ENCODE measurements at places on chromosomes 7 and 10.

DNA sequence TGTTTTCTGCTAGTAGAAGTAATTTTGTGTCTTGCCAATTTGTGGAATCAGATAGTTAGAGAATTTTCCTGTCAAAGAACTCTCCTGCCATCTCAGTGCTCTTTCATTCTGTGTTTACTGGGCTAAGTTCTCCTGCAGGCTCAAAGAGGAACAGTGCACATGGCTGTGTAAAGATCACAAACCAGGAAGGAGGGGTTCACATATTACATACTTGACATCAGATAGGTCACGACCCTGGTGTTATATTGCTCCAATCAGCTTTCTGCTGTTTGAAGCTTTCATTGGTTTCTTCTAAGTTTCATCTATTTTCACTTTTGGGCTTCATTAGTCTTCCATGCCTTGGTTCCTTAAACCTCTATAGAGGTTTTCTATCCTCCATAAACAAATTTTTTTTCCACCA, 13.5 kb upstream of the ELMO1 start:
- no peak for DNase-seq

- DNase-seq: peak; percentile 24
These were observed 64.0 kb downstream of the RASGEF1A start for GRCh38 chr10:43202657-43203447.

DNA sequence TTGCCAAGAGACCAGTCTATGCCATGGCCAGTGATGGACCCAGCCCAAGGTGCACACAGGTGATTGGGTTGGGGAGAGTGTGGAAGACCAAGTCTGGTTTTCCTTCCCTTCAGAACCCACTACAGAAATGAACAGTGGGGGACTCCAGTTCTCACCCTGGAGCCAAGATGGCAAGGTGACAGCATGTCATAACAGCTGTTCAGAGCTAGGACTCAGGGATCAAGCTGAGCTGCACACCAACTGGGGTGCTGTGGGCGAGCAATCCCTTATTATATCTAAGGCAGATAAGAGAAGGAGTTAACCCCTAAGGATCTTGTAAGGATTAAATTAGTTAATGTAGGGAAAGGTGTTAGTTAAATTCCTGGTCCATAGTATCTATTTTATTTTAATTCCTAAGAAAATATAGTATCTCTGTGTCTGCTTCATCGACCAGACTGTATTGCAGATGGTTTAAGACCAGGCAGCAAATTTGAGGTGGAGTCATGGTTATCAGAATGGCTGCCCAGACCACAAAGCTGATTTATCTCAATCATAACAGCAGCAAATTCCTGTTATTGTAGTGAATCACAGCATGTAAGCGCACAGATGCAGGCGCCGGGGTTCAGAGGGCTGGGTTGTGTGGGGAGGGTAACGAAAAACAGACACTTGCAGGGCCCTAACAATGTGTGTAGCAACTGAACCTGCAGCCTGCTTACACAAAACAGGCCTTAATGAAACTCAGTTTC, 208.7 kb upstream of the ZNF32 start:
- no peak for DNase-seq

DNA sequence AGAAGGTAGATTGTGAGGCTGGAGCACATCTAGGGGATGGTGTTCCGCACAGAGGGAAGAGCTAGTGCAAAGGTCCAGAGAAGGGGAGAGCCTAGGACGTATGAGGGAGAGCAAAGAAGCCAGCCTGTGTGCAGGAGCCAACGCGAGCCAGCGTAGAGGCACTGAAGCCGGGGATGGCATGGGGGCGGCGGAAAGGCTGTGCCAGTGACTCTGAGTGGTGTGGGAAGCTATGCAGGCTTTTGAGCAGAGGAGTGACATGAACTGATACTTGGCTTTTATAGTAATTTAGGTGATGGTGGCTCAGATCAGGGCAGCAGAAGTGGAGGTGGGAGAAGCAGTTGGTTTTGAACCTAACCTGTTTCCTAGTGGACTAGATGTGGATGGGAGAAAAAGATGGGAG, 65.8 kb downstream of the ATXN7L1 start:
- DNase-seq: no peak

DNA sequence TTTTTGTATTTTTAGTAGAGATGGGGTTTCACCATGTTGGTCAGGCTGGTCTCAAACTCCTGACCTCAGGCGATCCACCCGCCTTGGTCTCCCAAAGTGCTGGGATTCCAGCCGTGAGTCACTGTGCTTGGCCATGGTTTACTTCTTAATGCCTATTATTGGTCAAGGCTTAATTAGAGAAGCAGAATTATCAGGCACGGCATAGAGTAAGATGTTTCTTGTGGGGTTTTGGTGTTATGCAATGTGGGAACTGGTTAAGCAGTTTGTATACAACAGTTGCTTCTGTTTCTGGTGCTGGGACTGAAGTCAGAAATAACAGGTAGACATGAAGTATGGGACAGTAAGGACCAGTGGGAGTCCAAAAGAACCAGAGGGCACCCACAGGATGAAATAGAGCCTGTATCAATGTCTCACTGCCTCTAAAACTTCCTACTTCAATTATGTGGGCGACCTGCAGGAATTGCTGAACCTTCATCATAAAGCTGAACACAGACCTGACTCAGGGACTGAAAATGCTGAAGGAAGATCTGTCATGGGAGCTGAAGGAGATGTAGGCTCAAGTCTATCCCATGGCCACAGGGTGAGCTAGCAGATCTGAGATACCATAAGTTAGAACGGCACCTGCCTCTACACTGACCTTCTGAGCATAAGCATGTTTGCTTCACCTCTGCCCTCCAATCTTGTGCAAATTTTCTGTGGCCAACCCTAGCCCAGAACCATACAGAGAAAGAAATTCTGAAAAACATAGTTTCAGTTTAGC, 38.3 kb upstream of the VCL start:
- DNase-seq: no peak

DNA sequence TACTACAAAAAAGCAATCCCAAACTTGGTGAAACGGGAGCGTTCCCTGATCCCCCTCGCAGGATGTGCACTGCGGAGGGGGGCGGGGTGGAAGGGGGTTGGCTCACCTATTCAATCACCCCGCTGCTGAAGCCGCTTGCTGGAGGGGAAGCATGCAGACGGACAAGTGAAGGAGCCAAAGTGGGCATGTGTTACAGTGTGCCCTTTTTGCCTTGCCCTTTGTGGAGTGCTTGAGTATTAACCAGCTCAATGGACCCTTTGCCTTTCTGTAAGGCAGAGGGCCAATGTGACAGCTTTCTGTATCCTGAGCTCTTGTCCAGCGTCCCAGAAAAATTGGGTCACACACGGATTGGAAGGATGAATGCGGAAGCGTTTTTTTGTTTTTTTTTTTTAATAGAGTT, 348.9 kb upstream of the NPSR1 start:
- DNase-seq: no peak

- no peak for DNase-seq
These were observed 49.9 kb upstream of the TMEM248 start for GRCh38 chr7:66871076-66871475.

DNA sequence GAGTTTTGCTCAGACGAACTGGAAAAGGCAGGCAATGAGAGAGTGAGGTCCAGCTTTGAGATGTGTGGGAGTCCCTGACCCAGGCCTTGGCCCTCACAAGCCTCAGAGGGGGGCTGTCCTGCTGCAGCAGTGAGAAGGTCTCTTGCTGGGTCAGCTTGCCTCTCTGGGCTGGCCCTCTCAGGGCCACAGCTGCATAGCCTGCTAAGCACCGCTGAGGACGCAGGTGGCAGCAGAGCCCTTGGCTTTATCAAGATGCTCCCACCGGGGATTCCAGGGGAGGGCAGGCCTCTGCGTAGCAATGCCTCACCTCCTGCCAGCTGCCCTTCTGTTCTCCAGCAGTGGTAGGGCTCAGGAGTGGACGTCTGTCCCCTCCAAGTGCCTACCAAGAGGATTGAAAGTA, 128.7 kb downstream of the COBL start:
- no peak for DNase-seq

DNA sequence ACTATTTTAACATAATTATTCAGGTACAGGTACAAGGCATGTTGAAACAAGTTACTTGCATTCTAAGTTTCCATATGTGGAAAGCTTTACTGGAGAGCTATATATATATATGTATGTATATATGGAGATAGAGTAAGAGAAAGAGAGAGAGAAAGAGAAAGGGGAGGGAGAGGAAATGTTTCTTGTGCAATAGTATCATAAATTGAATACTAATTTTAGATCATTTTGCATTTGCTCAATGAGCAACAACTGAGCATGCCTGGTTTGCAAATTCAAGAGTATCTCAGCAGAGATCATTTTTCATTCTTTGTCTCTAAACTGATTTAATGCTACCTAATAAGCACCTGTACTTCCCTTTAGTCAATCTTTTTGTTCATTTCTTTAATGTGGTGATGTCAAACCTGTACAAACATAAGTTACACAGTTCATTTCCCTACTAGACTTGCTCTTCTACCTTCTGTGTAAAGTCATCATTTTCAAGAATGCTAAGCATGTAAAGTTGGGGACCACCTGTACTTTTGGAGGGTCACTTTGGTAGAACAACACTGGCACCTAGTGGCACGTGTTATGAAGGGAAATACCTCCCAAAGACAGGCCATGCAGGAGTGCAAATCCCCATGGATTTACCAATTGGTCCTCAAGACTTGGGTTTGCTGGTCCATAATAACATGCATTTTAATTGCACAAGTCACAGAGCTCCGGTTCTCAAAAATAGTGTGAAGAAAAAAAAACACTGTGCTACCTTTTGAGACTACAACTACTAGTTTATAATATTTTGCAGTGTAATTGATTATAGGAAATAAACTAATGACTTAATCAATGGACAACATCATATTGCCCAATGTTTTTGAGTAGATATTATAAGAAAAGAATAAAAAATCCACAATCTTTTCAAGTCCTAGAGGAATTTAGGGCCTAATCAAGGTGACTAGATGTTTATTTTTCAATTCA, 431.2 kb upstream of the IGFBP3 start:
- DNase-seq: no peak

DNA sequence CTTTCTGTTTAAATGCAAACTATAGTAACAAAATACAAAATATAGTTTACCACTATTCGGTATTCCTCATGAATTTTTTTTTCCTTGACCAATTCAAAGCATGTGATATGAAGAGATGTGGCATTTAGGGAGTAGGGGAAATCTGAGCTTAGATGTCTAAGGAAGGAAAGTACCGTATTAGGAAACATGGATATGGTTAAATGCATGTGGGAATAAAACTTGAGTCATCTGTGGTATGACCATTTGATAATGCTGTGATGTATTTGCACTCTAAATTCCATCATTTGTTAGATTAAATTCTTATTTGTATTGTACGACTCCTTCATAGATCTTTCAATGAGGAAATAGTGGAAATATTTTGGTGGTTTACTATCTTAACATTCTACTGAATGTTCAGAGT, 19.7 kb downstream of the AHR start:
- DNase-seq: no peak

DNA sequence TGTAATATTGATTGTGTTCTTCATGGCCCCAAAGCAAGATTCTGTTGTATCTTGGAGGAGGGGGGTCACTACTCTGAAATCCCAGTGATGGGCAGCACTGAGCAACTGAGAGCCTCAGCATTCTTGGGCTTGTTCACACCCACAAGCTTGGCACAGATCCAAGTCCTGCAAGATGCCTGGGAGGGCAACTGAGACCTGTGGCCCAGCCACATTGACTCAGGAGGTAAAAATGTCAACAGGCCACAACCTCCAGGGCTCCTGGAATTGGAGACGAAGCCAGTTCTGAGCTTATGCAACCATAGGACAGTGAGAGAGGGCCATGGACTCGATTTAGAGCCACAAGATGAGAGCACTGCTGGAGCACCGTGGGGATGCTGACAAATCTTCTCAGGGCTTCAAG, 3.1 kb upstream of the DOCK1 start:
- no peak for DNase-seq

- DNase-seq: no peak
These were observed 4.3 kb upstream of the ADD3 start for GRCh38 chr10:110003524-110003885.

DNA sequence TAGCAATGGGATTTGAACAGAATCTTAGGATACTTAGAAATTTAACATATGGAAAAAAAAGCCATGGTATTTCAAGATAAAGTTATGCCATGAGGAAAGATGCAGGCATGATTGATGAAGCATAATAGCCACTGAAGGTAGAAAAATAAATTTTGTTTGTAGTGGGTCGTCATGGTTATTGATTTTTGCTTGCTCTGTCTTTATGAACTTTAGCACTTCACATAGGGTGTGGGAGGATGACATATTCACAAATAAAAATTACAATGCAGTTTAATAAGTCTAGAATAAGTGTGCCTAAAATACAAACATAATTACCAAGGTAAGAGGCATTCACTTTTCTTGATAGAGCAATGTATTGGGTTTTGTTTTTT, 129.1 kb upstream of the SEMA3E start:
- DNase-seq: no peak

GRCh38 chr7:517774-518629, 1.6 kb downstream of the PDGFA start:
- DNase-seq: no peak

DNA sequence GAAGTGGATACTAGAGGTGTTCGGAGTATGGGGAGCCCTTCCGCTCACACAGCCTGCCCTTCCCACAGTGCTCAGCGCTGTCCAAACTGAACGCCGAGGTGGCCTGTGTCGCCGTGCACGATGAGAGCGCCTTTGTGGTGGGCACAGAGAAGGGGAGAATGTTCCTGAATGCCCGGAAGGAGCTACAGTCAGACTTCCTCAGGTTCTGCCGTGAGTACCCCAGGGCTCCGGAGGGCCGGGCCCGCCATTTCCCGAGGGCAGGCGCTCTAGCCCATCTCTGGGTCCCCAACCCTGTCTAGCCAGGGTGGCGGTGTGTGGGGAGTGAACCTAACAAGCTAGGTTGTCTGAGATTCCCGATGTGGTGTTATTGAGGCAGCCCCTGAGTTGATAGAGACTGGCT, 59.1 kb downstream of the GTF2IRD1 start:
- no peak for DNase-seq

- no peak for DNase-seq
These were observed 51.9 kb downstream of the DENND11 start for GRCh38 chr7:141649865-141650634.

- no peak for DNase-seq
These were observed 75.9 kb downstream of the NRBF2 start for GRCh38 chr10:63208986-63209385.

- DNase-seq: peak; percentile 19
These were observed 104.9 kb downstream of the CDK6 start for GRCh38 chr7:92731335-92732063.

DNA sequence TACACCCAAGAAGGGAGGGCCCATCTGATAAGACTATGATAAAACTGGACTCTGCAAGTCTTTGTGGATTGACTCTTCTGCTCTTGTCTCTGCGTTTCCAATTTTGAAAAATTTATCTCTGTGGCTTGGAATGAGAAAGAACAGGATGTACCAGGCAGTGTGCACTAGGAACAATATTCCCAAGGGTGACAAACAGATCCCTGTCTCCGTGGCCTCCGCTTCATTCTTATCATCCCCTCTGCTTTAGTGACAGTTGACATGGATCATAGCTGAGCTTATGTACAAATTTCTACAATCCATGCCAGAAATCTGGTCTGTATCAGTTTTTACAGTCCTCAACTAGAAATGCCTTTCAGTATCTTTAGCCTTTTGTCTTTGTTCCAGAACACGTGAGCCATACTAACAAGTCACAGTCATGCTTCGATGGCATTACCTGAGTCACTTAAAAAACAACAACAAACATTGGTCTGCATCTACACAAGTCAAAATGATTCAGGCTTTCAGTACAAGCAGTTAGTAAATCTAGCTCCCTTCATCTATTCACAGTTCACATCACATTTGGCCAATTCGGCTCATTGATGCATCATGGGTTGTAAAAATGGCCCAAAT, 393.6 kb upstream of the CELF2 start:
- DNase-seq: no peak
